ENCODE measurements at places on chromosomes 6 and 20.

DNA sequence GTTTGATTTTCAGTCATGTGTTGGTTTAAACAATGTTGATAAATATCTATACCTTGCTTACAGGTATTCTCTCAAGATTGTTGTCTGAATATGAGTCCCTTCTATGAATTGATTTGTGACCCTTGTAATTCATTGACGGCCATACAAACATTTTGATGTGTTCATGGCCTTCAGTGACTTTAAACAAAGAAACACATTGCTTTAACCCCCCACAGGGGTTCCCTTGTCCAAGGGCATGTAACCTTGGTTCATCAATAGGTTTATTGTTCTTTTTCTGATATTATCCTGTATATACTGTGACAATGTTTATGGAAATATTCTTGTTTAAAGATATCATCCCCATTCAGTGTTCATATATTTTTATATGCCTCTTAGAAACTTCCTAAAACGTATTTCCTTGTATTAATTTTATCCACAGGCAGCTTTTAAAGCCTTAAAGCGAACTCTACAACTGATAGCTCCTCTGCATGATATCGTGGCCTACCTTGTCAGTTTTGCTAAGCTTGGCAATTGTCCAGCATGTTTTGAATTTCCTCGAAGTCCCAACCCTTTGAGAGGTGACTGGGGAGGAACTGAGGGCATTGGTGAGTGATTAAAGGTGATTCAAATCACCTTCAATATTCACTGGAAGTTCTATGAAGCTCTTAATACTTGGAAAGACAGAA lies 87.0 kb downstream of the CD164 start:
- no peak for DNase-seq

- no peak for DNase-seq
Observed at GRCh38 chr20:48404598-48404997, 423.2 kb downstream of the PREX1 start.

DNA sequence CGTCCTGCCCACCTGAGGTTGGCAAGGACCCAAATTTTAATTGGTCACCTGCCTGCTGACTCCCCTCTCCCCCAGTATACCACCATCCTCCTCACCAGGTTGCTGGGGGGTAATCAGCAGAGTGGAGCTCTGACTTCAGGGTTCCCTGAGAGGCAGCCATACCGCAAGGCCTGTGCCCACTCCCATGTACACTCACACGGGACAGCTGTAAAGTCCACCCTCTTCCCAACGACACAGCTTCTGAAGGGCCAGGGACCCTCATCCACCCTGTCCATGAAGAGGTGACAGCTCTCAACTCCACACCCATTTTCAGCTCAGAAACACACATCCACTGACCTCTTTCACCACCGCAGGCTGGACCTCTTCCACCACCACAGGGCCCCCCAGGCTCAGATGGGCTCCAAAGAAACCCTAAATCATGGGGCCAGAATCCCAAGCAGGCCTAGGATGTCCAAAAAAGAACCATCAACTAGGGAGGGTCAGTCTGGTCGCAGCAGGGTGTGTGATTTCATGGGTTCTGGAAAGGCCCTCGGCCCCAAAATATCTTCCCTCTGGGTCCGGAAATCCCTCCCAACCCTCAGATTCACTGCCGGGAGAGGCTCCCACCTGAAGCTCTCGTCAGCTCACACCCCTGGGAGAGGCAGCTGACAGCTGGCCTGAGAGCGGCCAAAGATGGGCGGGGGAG lies 30.0 kb downstream of the TFEB start:
- DNase-seq, result no peak

GRCh38 chr6:167831281-167831828 lies 4.6 kb downstream of the AFDN start:
- DNase-seq, result no peak

DNA sequence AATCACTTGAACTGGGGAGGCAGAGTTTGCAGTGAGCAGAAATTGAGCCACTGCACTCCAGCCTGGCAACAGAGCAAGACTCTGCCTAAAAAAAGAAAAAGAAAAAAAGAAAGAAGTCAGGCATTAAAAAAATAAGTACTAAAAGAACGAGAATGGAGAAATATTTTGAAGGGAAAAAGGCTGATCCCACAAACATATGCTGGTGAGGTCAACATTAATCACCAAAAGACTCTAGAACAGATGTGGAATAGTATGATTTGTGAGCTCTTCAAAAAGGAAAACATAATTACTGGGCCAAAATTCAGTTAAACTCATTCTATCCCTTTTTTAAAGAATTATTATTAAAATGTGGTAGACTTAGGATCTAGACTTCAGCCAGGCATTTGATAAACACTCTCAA lies 61.2 kb upstream of the NRSN1 start:
- DNase-seq, result no peak

DNA sequence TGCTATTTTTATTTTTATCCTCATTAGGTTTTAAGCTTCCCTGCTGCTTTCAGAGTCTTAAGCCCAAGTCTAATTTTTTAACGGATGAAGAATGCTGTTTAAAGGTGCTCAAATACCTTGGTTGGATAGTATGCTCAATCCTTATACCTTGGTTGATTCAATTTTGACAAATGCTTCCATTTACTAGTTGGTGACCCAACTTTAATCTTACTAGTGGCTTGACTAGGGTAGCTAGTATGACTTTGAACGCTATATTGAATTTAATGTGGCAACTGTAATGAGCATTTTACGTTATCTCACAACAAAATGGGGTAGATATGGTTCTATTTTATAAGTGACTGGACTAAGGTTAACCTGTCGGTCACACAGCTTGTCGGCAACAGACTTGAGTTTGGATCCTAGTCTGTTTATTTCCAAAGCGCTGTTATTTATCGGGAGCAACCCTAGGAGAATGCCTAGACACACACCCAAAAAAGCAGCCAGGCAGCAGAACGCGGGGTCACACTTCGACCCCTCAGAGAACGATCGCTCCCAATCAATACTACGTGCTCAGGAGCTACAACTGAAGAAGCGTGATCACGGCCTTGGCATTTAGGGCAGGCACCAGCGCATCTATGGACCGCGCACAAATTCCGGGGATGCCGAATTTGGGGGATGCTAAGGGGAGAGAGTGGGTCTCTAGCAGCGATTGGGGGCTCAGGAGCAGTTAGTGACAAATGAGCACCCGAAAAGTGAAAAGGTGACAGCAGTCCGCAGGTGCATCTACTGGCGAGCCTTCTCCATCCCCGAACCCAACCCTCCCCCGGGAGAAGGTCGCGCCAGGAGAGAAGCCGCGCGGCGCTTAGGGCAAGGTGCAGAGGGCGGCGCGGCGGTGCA lies 586 bp upstream of the ALDH5A1 start:
- DNase-seq, result no peak
